ENCODE measurements at places on chromosomes 7 and 10.

DNA sequence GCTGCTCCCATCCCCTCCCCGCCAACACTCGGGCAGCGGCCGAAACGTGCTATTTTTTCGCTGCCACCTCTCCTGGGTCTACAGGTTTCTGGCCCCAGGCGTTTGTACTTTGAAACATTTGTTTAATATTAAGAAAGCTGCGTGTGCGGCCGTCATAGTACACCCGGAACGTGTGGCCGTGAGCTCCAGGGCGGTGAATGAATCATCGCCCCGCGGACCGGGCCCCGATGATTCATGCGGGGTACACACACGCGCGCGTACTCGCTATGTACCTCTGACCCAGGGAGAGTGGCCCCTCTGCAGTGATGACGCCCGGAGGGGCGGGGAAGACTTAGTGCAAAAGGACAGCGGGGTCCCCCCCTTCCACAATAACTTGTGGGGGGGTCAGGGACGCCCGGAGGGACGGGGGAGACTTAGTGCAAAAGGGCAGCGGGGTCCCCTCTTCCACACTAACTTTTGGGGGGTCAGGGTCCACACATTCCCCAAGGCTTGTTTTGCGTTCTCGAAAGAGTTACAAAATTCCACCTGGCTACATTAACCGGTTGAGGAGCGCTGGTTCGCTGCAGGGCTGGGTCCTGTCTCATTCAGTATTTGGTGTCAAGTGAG lies 56.5 kb upstream of the PCGF5 start:
- peak; percentile 83 for DNase-seq

DNA sequence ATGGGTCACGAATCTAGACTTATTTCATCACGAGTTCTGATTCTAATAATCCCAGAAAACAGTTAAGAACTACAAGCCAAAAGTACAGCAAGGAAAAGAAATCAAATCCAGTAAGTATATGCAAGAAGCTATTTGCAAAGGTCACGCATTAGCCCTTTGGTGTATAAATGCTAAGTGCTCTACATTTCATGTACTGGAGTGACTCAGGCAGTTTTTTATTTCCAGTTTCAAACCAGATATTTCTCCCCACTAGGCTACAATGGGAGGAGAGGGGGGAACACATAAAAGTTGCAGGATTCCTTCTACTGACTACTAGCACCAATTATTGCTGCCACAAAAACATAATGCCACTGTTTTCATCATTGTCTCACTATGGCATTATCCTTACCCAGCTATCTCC lies 148.0 kb downstream of the NRCAM start:
- DNase-seq, result no peak

DNA sequence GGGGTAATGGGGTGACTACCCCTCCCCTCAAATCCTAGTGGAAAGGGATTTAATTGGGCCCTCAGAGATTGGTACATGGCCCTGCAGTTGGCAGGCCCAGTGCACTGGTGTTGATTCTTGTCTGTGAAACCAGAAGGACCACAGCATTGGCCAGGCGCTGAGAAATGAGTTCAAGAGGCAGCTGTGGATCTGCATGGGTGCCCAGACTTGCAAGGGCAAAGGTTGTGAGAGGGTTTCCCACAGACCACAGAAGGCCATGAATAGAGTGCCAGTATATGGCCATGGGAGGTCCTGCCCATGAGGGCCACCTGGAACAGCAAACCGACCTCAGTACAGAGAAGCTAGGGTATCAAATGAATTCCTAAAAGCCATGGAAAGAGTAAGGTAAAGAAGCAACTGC lies 32.9 kb downstream of the TMEM168 start:
- DNase-seq, result no peak

- DNase-seq, result no peak
Measured at GRCh38 chr7:151761231-151761630, 115.7 kb downstream of the PRKAG2 start.

GRCh38 chr10:31158011-31158658 lies 126.5 kb upstream of the ZNF438 start:
- peak; percentile 67 for DNase-seq

DNA sequence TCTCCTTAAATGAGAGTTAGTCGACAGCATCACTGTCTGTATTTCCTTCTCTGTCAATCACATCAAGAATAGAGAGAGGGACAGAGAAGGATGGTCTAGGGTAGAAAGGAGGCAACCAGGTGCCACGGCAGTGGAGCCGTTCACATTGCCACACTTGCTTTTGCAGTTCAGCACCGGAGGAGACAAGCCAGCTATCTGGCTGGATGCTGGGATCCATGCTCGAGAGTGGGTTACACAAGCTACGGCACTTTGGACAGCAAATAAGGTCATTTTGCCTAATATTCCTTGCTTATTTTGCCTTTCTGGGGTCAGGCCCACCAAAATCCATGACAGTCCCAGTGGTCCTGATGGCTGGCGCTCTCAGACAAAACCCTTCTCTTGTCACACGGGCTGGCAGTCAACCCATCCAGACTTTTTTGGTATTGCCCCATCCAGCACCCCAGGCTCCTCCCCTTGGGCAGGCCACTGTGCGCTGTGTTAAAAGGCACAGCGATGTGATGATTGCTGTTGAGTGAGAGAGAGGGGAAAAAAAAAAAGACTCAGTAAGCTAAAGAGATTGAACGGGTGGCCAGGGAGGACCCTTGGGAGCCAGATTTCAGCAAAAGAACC lies 8.4 kb downstream of the CPA2 start:
- DNase-seq, result no peak

GRCh38 chr7:123719197-123719721 lies 29.5 kb downstream of the WASL start:
- no peak for DNase-seq

All from fibroblast of skin of back (primary cell).